MV-4-11 (cell line): ENCODE measurements at places on chromosomes 5 and 9.

- DNase-seq, result no peak
Observed at GRCh38 chr5:31937226-31937625, 236.9 kb downstream of the GOLPH3 start.

GRCh38 chr5:60077292-60077691 lies 183.8 kb upstream of the PDE4D start:
- DNase-seq, result no peak

GRCh38 chr9:127711226-127711701 lies 4.2 kb downstream of the PTRH1 start:
- peak; percentile 75 for DNase-seq

GRCh38 chr9:33719581-33720374 lies 75.6 kb upstream of the PRSS3 start:
- DNase-seq, result no peak
